ENCODE measurements at places on chromosomes 16 and 17.
A peak's percentile ranks its signal among the peaks of the same experiment; 100 is the strongest.

DNA sequence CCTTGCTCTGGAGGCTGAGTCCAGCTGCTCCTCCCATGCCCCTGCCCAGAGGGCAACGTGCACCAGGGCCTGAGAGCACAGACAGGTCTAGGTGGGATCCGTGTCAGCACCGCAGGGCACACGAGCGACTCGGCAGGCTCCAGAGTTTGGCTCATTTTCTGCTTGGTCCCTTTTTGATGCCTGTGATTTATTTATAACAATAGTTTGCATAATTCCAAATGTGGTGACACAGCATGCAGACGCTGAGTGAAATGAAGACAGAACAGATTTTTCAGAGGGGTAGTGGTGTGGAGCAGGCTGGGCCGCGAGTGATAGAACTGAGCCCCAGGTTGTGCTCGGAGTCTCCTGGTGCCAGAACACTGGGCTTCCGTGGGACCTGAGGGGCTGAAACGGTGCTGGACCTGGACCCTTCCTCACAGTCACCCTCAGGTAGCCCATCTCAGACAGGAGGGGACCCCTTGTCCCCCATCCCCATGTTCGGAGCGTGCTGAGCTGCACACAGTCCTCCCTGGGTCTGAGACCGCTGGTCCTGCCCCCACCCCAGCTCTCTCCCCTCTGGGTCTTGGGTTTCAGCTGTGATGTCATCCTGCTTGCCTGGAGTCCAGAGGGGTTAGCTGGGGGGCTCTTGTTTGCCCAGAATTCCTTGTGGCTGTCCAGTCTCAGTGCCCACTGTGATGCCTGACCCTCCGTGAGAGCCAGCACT lies 95.9 kb downstream of the METRNL start:
- DNase-seq: no peak

GRCh38 chr16:24969071-24969470 lies 46.1 kb downstream of the ARHGAP17 start:
- no peak for DNase-seq

DNA sequence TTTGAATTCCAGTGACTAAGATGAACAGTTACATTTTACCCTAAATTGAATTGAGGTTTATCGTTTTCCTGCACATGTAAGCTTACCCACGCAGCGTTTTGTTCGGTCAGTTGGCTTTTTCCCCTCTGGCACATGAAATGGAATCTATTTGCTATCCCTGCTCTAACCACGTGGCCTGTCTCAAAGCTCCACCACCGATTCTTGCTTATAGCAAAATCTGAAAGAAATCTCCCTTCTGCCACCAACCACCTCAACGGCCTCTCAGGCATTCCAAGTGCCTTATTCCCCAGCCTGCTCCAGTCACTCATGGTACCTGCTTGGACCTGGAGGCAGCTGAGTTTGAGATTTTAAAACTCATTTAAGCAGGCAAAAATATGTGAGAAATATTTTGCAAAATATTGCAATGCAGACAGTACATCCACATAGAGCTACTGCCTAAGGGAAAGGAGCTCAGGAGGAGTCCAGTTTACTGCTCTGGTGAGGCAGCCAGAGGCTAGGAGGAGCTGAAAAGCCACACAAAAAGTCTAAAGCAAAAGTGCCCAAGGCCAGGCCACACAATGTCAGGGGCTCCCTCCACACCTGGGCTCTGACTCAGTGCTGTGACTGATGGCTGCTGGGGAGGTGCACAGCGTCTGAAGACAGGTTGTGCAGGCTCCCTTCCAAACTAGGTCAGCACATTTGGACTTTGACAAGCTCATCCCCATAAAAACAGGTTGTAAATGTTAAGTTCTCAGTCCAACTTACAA lies 26.4 kb downstream of the ARHGAP17 start:
- peak; percentile 8 for DNase-seq

DNA sequence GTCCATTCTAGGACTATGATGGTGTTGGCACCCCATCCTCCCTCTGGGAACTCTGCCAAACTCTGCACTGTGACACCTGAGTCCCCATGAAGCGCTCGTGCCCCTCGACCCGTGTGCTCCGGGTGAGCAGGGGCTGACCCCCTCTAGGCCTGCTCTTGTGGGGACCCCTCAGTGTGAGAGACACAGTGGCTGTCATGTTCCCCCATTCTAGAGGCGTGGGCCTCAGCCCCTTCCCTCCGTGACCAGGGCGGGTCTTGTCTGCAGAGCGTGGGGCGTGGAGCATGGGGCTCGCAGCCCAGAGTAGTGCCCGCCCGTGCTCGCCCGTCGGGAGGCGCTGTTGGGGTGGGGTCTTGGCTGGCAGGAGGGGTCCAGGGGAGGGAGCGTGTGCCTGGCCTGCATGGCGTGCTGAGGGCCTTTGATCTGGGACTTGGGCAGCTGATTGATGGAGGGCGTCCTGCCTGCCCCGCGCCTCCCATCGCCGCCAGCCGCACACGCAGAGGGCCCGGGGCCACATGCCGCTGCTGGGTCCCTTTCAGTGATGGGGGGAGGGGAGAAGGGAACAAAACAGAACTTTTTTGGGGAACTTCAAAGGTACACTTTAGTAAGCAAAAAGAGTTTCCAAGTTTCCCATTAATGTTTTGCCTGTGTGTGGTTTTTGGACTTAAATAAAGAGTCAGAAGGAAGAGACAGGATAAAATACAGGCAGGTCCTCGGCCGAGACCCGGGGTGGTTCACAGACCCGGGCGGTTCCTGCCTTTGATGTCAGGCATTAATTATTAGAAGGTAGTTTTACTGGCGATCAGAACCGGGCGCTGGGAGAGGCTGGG lies 22.5 kb downstream of the CENPX start:
- no peak for DNase-seq

- DNase-seq: no peak
Measured at GRCh38 chr16:6947291-6947690, 385.4 kb upstream of the RBFOX1 start.

DNA sequence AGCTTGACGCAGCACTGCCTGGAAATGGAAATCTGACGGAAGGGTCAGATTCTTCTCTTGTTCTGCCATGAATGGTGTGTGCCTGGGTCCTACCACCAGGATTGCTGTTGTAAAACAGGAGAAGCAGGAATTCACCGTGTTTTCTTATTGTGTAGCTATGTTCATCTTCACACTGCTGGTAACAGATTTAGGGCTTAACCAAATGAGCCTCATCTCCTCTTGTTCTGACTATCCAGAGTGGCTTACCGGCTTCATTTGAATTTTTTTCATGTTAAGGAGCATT lies 97.3 kb upstream of the CHMP6 start:
- DNase-seq: no peak

DNA sequence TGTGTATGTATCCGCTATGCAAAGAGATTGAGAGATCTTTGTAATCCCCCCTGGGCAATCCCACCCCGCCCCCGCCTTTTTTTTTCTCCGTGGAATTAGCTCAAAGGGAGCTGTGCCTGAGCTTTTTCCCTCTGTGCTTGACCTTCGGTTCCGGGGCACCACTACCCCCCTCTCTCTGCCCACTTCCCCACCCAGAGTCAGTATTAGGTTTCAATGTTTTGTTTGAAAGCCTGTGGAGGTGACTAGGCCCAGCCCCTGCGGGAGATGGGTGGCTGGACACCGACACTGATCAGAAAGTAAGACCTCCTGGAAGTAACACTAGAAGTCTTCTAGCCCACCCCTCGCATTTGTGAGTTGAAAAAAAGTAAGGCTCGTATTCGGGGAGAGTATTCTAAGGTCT lies 7.0 kb downstream of the CBLN1 start:
- DNase-seq: no peak

DNA sequence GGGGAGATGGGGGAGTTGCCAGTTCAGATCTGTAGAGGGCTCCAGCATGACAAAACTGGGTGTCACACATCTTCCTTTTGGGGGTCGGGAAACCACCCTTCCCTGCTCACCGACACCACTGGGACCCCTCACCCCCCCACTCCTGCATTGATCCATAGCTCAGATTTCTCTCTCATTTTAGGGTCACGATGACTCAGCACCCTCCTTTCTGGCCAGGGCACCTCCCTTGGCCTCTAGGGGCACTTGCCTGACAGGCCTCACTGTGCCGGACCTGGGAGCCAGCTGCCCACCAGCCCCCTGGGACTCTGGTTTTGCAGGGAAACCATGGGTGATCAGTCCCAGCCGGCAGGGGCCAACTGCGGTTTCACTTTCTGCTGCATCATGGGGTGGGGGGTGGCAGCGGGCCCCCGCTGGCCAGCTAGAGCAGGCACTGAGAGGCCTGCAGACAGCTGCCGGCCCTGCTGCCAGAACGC lies 239.4 kb downstream of the MRTFB start:
- no peak for DNase-seq

GRCh38 chr16:57422026-57422944 lies 17.7 kb downstream of the CCL17 start:
- no peak for DNase-seq

GRCh38 chr17:65823713-65824112 lies 262.3 kb upstream of the AXIN2 start:
- no peak for DNase-seq

GRCh38 chr16:25027781-25028180 lies 12.6 kb upstream of the ARHGAP17 start:
- no peak for DNase-seq

GRCh38 chr16:30352488-30353401 lies 2.4 kb downstream of the CD2BP2 start:
- DNase-seq: no peak

GRCh38 chr16:22782314-22782713 lies 31.6 kb upstream of the HS3ST2 start:
- no peak for DNase-seq

- no peak for DNase-seq
Measured at GRCh38 chr17:7716901-7717755, at the start of gene DNAH2. Gene DNAH2 (plus strand): TSS chr17:7717744. CDS start chr17:7719735, 1,991 bp downstream.

DNA sequence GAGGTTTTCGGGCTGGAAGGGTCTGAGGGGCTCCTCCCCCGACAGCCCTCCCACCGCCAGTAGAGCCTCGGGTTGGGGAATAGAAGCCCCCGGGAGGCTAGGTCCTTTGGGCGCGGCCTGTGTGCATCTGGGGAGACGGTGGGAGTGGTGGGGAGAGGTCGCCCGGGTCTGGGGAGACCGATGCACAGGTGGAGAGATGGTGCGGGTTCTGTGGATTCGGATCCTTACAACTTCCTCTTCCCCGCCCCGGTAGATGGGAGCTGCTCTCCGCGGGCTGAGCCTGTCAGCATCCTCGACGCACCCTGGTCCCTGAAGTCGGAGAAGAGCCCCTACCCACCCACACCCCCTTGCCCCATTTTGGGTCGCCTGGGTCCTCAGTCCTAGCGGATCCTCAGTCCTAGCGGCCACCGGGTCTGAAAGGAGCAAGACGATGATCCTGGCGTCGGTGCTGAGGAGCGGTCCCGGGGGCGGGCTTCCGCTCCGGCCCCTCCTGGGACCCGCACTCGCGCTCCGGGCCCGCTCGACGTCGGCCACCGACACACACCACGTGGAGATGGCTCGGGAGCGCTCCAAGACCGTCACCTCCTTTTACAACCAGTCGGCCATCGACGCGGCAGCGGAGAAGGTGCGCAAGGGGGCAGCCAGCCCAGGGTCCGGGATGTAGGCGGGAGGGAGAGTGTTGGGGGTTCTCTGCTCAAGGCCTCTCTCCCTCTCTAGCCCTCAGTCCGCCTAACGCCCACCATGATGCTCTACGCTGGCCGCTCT lies 790 bp downstream of the BCKDK start:
- DNase-seq: no peak

- no peak for DNase-seq
Measured at GRCh38 chr16:56999409-57000270, 10.3 kb downstream of the NLRC5 start.

DNA sequence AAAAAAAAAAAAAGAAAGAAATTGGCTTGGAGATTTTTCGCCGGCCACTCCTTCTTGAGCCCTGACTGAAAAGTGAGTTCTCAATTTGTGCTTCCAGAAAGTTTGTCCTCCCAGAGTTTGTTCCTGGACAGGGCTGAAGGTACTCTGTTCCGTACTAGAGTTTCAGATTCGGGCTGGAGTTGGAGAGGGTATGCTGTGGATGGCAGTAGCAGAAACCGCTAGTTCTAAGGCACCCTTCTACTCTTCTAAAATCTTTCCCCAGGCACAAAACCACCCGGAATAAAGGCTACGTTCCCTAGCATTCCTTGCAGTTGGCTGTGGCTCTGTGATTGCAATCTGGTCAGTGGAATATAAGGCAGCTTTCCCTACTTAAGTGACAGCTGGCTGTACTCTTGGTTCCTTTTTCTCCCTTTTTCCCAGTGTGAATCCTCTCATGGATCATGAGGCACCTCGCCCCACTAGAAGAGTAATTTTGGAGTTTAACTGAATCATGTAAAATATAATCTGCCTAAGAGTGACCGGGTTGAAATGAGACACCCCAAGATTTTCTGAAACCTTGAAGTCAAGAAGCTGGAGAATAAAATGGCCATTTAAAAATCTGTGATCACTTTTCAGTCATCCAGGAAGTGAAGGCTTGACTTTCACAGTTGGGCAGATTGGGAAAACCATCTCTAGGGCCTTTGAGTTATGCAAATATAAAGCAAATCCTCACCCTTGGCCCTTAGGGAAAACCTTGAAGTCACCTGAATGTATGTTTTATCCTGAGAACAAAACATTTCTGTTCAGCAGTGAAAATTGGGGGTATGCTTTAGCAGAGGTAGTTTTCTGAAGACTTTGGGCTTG lies 901 bp upstream of the HEATR6 start:
- no peak for DNase-seq

GRCh38 chr17:19996502-19996901 lies 12.7 kb upstream of the SPECC1 start:
- no peak for DNase-seq

- no peak for DNase-seq
Measured at GRCh38 chr17:62140836-62141235, 75.8 kb upstream of the MED13 start.

GRCh38 chr16:49400611-49401010 lies 27.0 kb downstream of the C16orf78 start:
- DNase-seq: no peak

DNA sequence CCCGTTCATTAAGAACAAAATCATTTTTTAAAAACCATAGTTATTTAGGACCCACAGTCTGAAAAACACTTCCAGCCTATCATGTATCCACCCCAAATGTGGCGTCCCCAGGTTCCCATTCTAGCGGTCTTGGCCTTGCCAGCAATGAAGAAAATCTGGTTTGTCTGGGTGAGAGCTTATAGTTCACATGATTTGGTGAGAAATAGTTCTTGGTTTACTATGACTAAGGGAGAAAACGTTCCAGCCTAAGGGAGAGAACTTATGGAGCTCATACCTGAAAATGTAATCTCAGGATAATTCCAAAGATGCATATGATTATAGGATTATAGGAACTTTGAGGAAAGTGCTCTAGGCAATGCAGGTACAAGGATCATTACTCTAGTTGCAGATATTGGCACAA lies 4.8 kb downstream of the MARVELD3 start:
- no peak for DNase-seq

GRCh38 chr17:5544115-5544514 lies 40.2 kb downstream of the NLRP1 start:
- DNase-seq: no peak
